ENCODE measurements at places on chromosomes 3 and 15. TPM values are rescaled to one million over a fixed set of nuclear protein-coding genes. Genes with fewer than 3 reads are reported as not detected.

ECE2 gene
- total RNA-seq = not detected

DNA sequence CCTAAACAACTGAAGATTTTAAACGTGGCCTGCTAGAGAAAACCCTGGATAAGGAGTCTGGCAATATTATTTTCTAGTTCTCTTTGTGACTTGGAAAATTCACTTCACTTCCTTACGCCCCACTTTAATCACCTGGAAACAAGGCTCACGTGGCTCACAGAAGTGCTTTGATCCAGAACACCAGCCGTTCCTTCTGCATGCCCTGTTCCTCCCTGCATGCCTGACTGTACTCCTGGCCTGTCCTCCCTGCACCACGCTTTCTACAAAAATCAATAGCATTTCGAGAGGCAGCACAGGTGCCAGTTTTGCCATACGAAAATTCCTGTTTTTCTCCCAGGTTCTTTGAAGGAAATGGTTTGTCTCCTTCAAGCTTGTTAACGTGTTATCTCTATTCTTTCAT lies 474.2 kb upstream of the RGMA start:
- no peak for DNase-seq

- peak; percentile 40 for DNase-seq
These were observed 21.3 kb upstream of the EHD4 start for GRCh38 chr15:41993472-41994170.

LRTM1 gene
- total RNA-seq = not detected

GRCh38 chr15:65323071-65323511 lies 18.6 kb downstream of the RNU5B-1 start:
- DNase-seq = no peak

GNAT1 gene
- not detected for total RNA-seq

GRCh38 chr3:122555275-122556071 lies 8.6 kb downstream of the PARP9 start:
- DNase-seq = no peak

DGKG gene
- total RNA-seq = 4.7 TPM

DNA sequence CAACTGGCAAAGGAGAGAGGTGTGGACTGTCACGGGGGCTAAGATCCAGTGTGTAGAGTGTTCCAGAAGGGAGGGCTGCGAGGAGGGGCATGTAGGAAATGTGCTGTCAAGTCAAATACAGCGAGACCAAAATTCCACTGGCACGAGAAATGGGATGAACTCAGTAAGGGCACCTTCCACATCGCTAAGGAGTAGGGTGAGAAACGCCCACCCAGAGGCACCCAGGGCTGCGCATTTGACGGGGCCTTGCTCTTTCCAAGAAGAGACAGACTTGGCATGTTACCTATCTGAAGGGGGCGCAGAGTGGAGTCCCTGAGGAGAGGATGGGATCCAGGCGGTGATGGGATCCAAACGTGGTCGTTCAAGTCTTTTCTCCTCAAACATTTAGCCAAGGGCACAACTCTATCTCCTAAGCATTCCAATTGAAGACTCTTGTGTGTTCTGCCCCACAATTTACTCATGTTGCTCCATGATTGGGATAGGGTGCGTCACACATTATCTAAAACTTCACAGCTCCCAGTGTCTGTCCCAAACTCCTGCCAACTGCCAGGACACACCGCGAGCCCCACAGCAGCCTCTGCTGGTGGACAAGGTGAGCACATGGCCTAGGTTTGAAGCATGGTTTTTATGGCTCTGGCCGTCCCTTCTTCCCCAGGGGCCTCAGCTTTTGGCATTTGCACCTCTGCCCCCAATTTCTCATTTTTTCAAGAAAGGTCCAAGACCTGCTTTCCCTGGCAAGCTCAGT lies 7.6 kb downstream of the SELENOS start:
- no peak for DNase-seq

GRAMD1C gene
- 6.4 TPM for total RNA-seq

LMAN1L gene
- not detected for total RNA-seq

- DNase-seq = no peak
These were observed 93.2 kb downstream of the TMEM212 start for GRCh38 chr3:171936191-171936841.

DNA sequence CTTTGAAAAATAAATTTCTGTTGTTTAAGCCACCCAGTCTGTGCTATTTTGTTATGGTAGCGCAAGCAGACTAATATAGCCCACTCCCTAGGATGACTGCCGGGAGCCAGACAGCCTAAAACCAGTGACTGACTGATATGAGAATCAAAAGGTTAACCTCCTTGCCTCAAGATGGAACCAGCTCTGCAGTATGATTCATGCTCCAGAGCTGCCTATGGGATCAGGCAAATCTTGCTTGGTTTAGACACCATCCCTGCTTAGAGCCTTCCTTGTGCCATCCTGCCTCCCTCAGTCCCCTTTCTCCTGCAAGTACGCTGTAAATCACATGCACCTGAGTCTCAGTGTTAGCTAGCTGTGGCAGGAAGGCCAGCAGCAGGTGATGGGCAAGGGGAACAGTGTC lies 39.3 kb downstream of the TRANK1 start:
- DNase-seq = no peak

DNA sequence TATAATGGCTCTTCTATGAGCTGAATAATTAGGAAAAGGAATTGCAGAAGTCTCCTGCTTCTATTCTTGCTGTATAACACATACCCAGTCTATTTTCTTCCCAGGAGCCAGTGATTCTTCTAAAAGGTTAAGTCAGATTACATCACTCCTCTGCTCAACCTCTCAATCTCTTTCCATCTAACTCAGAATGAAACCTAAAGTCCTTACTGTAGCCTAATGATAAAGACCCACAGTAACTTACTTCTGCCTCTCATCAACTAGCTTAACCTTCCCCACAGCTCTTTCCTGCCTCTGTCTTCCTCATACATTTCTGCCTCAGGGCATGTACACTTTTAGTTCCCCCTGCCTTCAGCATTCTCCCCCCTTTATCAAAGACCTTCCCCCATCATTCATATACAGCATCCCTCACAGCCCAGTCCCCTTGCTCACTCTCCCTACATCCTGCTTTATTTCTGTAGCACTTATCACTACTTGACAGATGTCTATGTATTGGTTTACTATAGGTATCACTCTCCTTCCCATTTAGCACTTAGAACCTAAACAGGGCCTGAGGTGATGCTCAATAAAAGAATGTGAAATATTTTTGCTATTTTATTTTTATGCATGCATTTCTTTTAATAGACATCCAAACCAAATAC lies 28.5 kb upstream of the CMTM6 start:
- no peak for DNase-seq

RTP1 gene
- total RNA-seq = not detected

GRCh38 chr3:40366203-40367162 lies 20.5 kb upstream of the ENTPD3 start:
- no peak for DNase-seq

DNA sequence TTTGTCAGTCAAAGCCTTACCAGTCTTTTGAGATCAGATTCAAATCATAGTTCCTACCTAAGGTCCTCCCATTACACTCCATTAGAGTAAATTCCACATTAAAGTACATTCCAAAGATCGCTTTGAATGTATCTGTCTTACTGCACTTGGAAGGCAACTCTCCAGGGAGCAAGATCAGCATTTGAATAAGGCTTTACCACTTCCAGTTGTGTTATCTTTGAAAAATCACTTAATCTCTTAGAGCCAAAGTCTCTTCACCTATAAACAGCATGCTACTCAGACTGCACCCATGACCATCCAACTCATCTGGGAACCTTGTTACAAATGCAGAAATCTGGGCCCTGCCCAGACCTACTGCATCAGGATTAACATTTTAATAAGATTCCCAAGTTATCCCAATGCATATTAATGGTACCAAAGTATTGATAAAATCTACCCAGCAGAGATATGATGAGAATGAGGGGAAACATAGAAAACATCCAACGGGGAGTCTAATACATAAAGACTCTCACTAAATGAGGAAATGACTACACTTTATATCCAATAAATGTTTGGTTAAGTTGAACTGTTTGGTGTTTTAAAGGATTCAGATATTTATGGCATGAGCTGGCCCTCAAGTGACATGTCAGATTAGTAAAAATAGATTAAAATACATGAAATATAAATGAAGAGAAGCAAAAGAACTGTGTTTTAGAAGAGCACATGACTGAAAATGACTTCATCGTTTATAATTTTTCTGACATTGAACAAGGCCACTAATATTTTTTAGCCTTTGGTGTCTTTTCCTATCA lies 75.9 kb downstream of the TNIK start:
- DNase-seq = no peak

GOLGA8T gene
- 0.20 TPM for total RNA-seq

- DNase-seq = no peak
These were observed 125.8 kb downstream of the PTPRG start for GRCh38 chr3:61687206-61687605.

WDR49 gene
- total RNA-seq = 1.2 TPM

CA12 gene
- 6.7 TPM for total RNA-seq

GRCh38 chr3:111519178-111519855 lies 22.7 kb upstream of the CD96 start:
- no peak for DNase-seq

SLC9C1 gene
- not detected for total RNA-seq

CCDC54 gene
- total RNA-seq = not detected

TIMP4 gene
- 6.9 TPM for total RNA-seq

A4GNT gene
- total RNA-seq = not detected

DNA sequence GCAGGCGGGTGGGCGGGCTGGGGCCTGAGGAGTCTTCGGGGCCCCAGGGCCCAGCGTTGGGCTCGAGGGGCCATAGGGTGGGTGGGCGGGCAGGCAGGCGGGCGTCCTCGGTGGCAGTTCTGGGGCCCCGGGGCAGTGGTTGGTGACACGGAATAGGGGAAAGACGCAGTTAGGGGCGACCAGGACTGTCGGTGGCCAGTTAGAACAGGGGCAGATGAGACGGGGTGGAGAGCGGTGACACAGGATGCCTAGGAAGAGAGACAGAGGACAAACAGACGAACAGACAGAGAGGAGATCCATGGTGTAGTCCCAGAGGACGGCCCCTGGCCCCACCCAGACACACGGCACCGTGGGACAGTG lies 36.5 kb downstream of the GRIP2 start:
- DNase-seq = peak; percentile 53

DNA sequence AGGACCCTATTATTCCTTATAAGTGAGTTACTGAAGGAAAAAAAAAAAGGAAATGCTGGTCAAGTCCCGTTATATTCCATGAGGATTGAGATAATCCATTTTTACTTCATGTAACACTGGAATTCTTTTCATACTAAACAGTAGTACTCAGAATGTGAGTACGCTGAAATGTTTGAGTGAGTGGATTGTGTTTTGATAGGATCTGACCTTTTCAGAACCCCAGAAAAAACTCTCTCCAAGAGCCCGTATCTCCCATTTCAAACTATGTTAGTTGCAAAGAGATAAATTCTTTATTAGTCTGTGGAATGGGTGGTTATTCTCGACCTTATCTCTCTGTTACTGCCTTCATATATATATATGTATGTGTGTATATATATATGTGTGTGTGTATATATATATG lies 2.5 kb upstream of the LPP start:
- no peak for DNase-seq

DNA sequence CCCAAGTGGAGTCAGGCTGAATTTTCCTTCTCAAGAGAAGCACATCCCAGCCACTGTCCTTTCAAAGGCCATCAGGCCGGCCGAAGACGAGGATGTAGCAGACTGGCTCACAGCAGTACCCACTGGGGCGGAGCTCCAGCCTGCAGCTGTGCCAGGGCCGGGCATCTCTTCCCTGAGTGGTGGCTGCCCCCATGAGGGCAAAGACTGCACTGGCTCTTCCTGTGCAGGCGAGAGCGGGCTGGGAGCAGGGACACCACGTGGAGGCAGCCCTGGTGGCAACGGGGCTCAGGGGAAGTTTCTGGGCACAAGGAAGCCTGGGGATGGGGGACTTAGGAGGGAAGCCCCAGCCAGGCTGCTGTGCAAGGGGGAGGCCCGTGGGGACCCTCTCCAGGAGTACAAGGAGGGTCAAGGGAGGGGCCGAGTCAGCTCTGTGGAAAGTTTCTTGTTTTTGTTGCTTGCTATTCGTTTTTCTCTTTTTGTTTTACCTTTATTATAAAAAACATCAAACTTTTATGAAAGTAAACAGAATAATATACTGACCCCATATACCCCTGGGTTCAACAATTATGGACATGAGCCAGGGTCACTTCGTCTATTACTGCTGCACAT lies 66.1 kb downstream of the RPN1 start:
- DNase-seq = peak; percentile 77

HRG gene
- not detected for total RNA-seq

- no peak for DNase-seq
These were observed 44.3 kb upstream of the POLR2M start for GRCh38 chr15:57662091-57662744.

DNA sequence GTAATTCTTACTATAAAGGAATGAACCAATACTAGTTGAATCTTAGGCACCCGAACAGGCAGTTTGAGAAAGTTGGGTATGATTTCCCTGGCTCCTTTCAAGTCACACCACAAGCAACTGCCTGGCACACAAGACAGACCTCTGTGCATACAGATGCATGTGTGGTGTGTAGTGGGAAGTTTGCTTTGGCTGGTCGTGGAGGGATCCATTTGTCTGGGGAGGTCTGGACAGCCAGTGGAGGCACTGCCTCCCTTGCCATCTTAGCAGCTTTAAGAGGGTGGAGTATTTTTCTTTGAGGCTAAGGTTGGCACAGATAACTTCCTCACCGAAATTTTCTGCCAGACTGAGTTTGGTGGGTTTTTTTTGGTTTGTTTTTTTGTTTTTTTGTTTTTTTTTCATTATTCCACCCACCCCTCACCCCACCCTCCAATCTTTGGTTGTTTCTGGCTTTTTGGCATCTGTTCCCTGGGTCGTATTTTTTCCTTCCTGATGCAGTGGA lies 97.1 kb downstream of the TMEM212 start:
- no peak for DNase-seq

- DNase-seq = no peak
These were observed 57.5 kb upstream of the ITGA11 start for GRCh38 chr15:68489421-68489820.

CHRFAM7A gene
- total RNA-seq = 1.1 TPM

QARS1 gene
- total RNA-seq = 172 TPM

FRMD4B gene
- total RNA-seq = 60.7 TPM

GRCh38 chr3:58175437-58176184 lies 35.2 kb downstream of the DNASE1L3 start:
- DNase-seq = no peak

- DNase-seq = no peak
These were observed 6.7 kb downstream of the P2RY12 start for GRCh38 chr3:151377768-151378385.

DNA sequence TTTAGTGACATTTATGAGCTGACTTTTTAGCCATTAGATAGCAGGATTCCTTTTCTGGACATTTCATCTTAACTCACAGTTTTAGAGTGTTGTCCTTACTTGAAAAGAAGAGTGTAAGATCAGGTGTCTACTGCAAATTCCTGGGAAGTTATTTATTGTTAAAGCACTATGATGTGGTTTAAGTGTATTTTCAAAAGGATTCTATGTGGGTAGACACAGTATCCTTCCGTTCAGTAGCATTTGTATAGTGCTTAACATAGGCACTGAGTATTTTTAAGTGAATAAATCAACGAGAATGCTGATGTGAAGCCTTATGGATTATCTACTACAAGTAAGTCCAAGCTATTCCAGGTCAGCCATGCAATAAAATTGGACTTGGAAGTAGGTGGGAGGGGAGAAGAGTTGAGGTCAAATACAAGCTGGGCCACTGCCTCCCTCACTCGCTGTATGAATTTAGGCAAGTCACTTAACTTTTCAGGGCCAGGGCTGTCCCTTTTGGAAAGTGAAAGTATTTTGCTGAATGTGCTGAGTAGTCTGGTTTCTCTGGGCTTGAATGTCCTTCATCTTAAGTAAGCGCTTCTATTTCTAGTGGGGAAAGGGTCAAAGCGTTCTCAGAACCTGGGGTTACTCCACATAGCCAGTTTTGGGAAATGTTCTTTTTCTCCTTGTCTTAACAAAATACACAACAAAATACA lies 48.6 kb downstream of the GAP43 start:
- no peak for DNase-seq

GRCh38 chr3:71069797-71070196 lies 513.7 kb downstream of the FOXP1 start:
- DNase-seq = no peak

SOX2 gene
- 0.20 TPM for total RNA-seq

SYNM gene
- 19.5 TPM for total RNA-seq
